ENCODE measurements at places on chromosomes 13 and 19. TPM values are rescaled to one million over a fixed set of nuclear protein-coding genes. Genes with fewer than 3 reads are reported as not detected.

DNA sequence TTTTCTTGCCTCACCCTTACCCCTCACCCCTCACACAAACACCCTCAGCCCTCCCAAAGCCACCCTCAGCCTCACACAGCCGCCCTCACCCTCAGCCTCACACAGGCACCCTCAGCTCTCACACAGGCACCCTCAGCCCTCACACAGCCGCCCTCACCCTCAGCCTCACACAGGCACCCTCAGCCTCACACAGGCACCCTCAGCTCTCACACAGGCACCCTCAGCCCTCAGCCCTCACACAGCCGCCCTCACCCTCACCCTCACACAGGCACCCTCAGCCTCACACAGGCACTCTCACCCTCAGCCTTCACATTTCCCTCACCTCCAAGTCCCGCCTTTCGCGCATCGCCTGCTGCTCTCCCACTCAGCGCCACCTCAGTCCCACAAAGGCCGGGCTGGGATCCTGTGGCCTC, 287 bp upstream of the ZSCAN22 start:
- DNase-seq = no peak

The ZNF761 gene
- total RNA-seq = 6.4 TPM

- DNase-seq = no peak
Measured at GRCh38 chr13:94140511-94140910, 339.0 kb downstream of the DCT start.

- DNase-seq = no peak
Measured at GRCh38 chr19:33947265-33947964, 150.7 kb downstream of the KCTD15 start.

DNA sequence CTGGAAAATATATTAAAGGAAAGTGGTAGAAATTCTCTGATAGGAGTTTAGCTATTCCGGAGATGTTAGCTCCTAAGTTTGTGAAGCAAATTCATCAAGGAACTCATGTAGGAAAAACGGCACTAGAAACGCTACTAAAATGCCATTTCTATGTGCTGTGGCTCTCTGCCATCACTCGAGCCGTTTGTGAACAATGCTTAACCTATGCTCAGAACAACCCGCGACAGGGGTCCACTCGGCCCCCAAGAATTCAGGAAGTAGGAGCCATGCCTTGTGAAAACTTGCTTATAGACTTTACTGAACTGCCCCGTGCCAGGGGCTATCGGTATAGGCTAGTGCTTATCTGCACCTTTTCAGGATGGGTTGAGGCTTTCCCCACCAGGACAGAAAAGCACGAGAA, 14.2 kb upstream of the SLC15A1 start:
- DNase-seq = no peak

The LRFN3 gene
- 9.8 TPM for total RNA-seq

GRCh38 chr13:59901191-59901590, 262.5 kb downstream of the DIAPH3 start:
- DNase-seq = no peak

GRCh38 chr13:112782429-112783010, 92.7 kb downstream of the ATP11A start:
- no peak for DNase-seq

- DNase-seq = no peak
Measured at GRCh38 chr19:17320435-17320834, 11.1 kb downstream of the DDA1 start.

GRCh38 chr13:46389457-46390451, 2.7 kb upstream of the RUBCNL start:
- peak; percentile 40 for DNase-seq

The MTUS2 gene
- total RNA-seq = 5.7 TPM

- DNase-seq = no peak
Measured at GRCh38 chr13:69204620-69205019, 903.0 kb upstream of the ATXN8OS start.
